Nucleus accumbens (tissue), 56 donors: ENCODE measurements at places on chromosomes 12 and 14.

- no peak for DNase-seq
Observed at GRCh38 chr12:44847403-44847802, 28.7 kb downstream of the NELL2 start.

DNA sequence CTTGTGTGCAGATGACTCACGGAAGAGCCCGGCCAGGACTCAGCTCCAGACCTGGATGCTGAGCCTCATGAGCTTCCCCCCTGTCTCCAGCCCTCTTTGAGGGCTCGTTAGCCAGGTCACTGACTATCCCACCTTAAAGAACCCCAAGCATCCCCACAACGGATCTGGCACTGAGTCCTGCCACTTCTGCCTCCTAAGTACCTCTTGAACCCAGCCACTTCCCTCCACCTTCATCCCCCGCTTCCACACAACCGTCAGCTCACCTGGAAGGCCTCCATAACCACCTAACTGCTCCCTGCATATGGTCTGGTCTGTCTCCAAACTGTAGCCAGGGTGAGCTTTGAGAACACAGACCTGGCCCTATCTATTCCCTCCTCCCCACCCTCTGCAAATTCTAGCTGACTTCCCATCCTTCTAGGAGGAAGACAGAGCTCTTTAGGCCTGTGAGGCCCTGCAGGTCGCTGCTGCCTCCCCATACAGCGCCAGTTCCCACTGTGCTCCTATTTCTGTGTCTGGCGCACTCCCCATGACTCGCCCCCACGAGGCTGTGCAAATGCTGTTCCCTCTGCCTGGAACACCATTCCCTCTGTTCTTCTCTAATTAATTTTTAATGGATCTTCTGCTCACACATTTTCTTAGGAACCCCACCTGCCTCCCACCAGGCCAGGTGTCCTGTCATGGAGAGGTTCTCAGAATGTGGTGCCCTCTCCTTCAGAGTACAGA is 2.9 kb upstream of the HSP90AA1 start:
- DNase-seq = no peak

DNA sequence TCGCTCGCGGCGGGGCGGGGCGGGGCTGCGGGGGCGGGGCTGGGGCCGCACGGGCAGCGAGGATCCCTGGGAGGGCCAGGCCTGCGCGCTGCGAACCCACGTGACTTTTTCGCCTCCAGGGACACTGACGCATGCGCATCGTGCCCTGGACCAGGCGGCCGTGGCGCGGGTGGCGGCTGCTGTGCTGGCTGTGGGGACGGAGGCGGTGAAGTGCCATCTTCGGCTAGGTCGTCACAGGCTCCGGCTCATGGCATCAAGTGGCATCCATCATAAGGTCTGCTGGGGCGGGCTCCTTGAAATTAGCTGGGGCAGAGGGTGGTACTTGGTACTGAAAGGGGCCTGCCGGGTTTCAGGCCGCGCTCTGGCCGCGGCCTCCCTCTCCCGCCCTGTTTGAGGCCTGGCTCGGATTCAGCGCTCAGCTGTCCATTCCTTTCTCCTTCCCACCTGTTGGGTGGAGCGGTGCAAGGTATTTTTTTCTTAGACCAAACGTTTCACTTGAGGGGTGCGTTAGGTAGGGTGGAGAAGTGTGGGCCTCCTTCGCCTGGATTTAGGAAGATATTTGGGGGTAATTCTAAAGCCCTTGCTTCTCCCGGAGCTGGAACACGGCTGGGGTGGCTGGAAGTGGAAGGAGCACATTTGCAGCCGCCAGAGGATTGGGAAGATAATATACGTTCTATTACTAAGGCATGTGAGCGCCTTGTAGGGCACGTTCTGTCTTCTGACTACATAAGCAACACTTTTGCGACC is at the start of gene PRPF39:
Gene PRPF39, plus strand, starts transcription at position 141 of the 747 bp plus-strand sequence. CDS start 11,124 bp downstream, outside the sequence.
- peak; percentile 70 for DNase-seq

DNA sequence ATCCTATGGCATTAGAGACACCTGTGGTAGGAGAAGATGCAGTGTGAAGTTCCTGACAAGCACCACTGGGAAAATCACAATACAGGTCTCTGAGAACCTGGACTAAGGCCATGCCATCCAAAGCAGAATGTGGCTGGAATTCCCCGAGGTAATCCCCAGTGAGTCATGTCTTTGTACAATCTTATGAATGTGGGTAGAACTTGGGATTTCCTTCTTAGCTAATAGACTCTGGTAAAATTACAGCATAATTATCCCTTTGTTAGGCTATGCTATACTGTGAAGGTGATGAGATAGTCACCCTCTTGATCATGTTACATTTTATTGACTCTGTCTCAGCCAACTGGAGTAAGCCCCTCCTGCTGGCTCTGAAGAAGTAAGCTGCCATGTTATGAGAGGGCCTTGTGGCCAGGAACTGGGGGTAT is 224.3 kb upstream of the DCN start:
- DNase-seq = no peak

- DNase-seq = no peak
Observed at GRCh38 chr14:39241637-39242036, 7.9 kb downstream of the MIA2 start.

GRCh38 chr12:54981796-54982195 is 2.8 kb downstream of the TESPA1 start:
- no peak for DNase-seq
